Stimulated activated CD8-positive, alpha-beta memory T cell treated with anti-CD3 and anti-CD28 coated beads, Interleukin-7, amount 100 ng/mL, for 1 hour (primary cell): ENCODE measurements at places on chromosomes 13 and 19.
A peak's percentile ranks its signal among the peaks of the same experiment; 100 is the strongest.

DNA sequence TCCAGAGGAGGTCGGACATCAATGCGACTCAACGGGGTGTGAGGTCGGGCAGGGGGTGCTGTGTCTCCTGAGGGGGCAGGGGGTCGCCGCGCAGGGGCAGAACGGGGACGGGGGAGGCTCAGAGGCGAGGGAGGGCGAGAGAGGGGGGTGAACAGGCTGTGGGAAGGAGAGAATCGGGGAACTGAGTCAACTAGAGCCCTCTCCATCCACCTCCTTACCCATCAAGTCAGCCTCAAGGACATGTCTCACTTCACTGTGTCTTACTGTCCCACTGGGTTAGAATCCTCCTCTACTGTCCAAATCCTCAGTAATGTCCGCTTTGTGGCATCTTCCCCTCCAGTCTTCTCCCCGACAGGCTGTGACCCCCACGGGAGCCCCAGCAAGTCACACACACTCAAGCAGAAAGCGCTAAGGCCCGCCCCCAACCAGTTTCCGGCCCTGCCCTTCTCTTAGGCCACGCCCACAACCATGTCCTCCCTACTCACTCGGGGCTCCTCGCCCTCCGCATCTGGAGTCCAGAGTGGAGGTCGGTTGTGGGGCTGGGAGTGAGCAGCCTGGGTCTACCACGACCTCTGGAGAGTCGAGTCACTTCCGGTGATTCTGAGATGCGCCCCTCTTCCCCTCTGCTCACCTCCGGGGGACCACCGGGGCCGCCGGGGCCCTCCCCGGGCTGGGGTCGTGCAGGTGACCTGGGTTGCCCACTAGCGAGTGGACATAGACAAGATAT lies 9.3 kb downstream of the PLEKHA4 start:
- peak; percentile 44 for DNase-seq

DNA sequence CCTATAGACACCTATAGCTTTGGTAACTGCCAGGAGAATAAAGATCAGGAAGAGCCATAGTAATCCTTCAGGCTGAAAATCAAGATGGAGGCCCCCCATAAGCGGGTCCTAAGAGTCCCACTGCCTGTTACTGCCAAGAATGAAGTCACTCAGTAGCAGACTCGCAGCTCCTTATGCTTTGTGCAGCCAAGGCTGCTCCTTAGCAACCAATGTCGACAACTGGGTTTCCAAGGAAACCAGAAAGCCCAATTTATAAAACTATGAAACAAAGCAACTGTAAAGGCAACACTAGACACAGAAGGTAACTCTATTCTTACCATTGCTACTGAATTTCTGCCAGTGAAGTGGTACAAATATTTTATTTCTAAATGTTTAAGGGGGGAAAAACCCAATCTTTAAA lies 56.5 kb downstream of the DCLK1 start:
- no peak for DNase-seq

GRCh38 chr13:44249431-44249836 lies 124.2 kb upstream of the SERP2 start:
- DNase-seq: no peak

- peak; percentile 31 for DNase-seq
Measured at GRCh38 chr19:42184401-42184861, 33.0 kb downstream of the DEDD2 start.

DNA sequence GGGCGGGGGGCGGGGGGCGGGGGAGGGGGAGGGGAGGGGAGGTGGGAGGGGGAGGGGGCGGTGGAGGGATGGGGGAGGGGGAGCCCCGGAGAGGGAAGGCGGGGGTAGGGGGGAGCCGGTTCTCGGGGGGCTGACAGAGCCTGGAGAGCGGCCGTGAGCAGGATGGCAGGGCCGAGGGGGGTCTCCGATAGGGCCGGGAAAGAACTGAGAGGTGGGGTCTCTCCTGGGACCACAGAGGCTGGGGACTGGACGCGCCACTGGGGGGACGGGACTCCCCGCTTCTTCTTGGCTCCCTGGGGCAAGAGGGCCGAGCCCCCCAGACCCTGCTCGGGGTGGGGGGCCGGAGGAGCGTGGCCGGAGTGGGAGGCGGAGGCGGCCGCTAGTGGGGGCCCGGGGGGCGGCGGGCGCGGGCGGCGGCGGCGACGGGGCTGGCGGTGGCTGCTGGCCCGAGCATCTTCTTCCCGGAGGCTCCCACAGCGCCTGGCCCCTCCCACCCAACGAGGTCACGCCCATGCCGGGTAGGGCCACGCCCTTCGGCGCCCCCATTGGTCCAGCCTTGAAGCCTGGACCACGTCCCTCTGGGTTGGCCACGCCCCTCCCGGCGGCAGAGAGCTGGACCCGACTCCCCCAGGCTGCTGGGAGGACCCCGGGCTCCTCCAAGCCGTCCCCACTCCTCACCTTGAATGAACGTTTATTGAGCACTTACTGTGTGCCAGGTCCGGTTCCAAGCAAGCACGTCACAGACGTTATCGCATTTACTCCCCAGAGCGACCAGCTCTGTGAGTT lies at the start of gene NOVA2:
Gene NOVA2 (minus strand): TSS at position 313 of the 786 bp plus-strand sequence. CDS start 514 bp downstream, outside the sequence.
- DNase-seq: no peak

DNA sequence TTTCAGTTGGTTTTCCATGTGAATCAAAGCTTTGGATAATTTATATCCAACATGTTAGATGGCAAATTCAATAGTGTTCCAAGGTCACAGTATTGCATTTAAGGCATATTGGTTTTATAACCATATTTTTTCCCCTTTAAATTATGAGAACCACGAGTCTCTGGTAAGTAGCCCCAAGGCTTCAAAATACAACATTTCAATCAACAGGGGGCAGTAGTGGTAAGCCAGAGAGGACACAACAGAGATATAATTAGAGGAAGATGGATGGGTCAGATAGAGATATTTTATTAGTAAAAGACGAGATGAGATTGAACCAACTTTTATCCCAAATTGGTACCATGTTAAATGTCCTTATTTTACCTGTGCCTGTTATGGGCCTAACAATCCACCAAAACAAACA lies 53.1 kb downstream of the KL start:
- DNase-seq: no peak

DNA sequence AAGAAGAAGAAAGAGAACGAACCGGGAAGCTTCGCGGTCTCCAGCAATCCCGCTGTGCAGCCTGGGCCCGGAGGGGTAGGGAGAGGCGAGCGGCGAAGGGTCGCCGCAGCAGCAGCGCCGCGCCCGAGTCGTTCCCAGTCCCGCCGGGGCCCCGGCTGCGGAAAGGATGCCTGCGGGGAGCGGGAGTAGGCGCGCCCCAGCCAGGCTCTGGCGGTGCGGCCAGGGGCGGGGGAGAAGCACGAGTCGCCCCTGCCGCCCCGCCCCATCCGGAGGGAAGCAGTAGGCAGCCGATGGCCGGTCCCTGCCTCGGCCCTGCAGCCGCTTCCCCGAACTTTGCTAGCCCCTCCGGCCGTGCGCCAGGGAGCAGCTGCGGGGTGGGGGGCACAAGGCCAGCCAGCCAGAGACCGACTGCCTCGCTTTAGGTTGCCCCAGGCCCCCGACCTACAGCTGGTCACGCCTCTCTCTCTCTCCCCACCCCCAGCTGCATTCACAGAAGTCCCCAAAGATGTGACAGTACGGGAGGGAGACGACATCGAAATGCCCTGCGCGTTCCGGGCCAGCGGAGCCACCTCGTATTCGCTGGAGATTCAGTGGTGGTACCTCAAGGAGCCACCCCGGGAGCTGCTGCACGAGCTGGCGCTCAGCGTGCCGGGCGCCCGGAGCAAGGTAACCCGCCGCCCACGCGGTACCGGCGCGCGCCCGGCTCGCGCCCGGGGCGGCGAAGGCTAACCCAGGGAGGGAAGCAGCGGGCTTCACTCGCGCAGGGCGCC lies 1.1 kb downstream of the VSTM2B start:
- DNase-seq: no peak

DNA sequence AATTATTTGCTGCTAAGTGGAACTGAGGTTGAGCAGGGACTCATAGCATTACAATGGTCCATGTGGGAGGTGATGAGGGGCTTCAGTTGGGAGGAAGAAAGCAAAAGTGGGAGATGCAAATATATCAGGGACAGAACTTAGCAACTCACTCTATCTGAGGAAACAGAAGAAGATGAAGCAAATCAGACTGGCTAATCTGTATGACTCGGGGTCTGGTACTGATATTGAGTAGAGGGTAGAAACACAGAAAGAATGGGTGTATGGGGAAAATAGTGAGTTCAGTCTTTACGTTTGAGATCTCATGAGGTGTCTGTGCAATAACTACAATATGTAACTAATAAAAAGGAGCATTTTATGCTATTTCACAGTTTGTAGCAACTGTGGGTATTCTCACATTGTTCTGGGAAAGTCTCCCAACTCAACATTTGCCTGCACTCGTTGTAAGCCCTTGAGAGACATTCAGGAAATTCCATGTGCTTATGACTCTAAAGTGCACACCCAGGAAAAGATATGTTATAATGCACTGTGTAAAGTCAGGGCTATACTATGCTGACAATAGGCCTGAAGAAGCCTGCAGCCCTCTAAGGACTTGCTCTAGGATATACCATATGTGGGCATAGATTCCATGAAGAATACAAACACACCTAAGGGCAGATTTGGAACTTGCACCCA lies 183.5 kb downstream of the SPRY2 start:
- no peak for DNase-seq

GRCh38 chr13:81171065-81171647 lies 830.2 kb upstream of the SPRY2 start:
- DNase-seq: no peak

DNA sequence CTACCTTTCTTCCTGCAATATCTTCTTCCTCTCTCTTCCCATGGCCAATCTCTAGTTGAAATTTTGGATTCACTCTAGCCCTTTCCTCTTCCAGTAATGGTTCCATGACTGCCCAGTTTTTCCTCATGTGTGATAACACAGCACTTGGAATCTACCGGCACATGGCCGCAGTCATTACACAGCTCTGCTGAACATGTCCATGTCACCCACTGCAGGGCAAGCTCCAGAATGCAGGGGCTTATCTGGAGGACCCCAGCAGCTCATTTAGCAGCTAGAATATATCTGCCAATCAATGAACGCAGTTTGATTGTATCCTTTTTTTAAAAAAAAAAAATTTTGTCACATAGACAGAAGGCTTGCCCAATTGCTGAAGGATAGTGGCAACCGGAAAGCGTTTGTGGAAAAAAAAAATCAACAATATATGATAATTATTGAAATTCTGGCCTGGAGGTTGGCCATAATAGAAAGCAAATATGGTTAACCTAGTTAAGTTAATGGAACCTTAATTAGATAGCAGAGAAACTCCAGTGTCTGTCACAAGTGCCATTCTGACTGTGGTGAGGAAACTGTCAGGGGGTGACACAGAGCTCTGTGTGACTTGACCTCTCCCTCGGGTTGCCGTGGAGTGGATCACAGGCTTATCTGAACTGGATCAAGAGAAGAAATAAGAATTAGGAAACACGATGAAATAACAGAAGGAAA lies 426.7 kb downstream of the LIG4 start:
- DNase-seq: no peak

DNA sequence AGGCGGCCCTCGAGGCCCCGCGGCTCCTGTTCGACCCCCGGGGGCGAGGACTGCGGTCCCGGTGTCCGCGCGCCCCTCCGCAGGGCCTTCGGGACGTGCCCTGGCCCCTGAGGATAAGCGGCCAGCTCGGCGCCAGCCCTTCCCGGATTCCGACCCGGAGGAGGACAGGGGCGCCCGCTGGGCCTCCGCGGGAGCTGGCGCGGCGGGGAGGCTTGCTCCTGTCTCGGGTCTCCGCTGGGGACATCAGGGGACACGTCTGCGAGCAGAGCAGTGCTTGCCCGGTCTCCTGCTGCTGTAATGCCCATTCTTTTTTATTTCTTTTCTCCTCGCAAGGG lies 829 bp downstream of the B3GLCT start:
- peak; percentile 8 for DNase-seq

DNA sequence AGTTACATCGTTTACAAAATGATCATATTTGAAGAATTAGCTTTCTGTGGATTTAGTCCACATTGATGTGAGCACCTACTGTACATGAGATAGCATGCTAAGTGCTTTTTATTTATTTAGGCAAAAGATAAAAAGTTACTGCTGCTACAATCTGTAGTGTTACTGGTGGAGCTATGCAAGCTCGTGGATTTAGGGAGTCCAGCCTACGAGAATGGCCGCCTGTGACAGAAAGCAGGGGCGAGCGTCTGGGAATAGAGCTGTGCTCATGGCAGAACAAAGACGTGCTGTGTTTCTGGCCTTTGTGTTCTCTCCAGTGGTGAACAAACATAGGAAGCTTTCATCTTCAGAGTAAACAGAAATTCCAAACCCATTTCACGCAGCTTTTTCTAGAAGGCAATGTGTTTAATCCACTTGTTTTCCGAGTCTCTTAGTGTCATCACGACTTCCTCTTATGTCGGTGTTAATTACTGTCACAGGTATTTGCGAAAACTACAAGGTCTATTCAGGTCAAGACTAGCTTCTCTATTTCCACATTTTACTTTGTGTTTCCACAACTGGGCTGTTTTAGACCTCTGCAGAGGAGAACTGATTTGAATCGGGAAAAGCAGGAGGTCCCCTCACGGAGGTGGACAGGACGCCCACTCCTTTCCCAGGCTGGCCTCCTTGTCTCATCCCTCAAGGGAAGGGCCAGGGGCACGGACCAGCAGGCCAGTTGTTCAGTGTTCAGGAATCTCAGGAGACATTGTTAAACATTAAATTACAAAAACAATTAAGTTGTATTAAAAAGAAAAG lies 67.3 kb downstream of the ATP11A start:
- DNase-seq: no peak

DNA sequence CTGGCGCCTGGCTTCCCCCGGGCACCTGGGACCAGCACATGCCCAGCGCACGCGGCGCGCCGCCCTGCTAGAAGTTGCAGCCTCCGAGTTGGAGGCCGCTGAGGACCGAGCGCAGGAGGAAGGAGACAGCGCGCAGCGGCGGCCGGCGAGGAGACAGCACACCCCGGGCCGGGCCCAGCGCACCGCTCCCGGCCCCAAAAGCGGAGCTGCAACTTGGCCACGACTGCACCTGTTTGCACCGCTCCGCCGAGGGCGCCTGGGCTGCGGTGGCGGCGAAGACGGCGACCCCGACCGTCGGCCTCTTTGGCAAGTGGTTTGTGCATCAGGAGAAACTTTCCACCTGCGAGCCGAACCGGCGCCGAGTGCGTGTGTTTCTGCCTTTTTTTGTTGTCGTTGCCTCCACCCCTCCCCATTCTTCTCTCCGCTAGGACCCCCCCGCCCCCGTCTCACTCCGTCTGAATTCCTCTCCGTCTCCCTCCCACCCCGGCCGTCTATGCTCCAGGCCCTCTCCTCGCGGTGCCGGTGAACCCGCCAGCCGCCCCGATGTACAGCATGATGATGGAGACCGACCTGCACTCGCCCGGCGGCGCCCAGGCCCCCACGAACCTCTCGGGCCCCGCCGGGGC lies at the start of gene SOX1:
Gene SOX1 (plus strand): TSS at position 34 of the 626 bp plus-strand sequence. CDS start 510 bp downstream, at position 544.
- no peak for DNase-seq

DNA sequence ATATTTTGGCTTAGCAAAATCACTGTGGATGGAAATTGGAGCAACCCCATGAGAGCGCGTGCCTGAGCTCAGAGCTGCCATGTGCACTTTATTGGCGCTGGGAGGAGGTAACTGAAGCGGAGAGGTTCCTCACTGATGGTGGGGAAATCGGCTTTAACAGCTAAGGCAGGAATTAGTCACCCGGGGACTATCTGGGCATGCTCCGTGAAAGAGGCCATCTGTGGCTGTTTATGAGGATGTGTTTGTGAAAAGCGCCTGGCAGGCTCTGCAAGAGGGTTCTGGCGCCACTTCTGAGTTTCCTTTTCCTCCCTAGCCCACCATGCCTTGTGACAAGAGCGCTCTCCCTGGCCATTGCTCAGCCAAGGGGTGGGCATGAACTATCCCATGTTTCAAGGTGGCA lies 815.6 kb downstream of the UQCRFS1 start:
- no peak for DNase-seq

GRCh38 chr13:80881495-80881894 lies 540.6 kb upstream of the SPRY2 start:
- no peak for DNase-seq
